Activated CD4-positive, alpha-beta T cell treated with anti-CD3 and anti-CD28 coated beads for 24 hours (primary cell): ENCODE measurements at places on chromosomes 2 and 18.

GRCh38 chr2:12502759-12503158 is 214.0 kb upstream of the TRIB2 start:
- no peak for DNase-seq

DNA sequence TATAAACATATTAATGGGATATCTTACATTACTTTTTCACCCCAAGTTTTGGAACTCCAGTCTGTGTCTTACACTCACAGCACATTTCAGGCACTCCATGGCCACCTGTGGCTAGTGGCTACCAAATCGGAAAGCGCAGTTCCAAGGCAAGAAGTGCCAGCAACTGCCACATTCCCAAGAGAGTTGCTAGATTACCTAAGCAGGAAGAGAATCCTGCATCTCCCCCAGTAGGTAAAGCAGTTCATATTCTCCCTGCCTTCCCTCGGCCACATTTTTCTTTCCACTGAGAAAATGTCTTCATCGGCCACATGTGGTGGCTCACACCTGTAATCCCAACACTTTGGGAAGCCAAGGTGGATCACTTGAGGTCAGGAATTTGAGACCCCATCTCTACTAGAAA is 62.8 kb downstream of the MEX3C start:
- DNase-seq: no peak

DNA sequence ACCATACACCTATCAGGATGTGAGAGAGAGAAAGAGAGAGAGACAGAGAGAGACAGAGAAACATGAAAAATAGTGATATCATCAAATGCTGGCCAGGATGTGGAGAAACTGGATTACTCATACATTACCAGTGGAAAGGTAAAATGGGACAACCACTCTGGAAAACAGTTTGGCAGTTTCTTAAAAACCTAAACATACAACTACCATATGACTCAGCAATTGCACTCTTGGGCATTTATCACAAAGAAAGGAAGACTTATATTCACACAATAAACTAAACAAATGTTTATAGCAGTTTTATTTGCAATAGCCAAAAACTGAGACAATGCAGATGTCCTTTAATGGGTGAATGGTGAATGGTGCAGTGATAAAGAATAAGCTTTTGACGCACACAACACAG is 29.1 kb downstream of the SLC4A3 start:
- DNase-seq: no peak

DNA sequence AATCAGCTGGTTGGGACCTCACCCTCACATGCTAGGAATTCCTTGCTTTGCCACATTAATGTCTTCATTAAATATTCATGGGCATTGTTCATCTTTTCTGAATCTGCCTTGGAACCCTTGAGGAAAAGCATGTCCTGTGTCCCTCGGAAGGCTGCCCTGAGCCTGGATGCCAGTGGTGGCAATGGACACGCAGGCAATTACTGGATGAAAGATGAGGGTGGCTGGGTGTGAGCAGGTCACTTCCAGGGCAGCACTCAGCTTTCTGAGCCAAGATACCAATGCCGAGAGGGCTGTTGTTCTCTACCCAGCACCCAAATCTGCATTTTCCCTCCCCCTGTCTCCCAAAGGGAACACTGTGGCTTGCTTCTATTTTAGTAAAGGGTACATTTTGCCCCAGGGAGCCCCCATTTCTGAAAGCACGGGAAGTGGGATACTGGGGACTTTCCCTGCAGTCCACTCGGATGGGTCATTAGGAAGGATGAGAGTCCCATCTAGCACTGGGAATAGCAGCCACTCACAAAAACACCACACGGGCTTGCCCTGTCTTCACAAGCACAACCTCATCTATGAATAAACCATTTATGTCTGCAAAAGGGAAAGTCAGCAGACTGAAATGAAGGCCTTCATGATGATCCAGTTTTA is 234.8 kb downstream of the SOX11 start:
- DNase-seq: no peak

- DNase-seq: no peak
Observed at GRCh38 chr2:43043553-43043870, 182.9 kb downstream of the ZFP36L2 start.

- no peak for DNase-seq
Observed at GRCh38 chr18:42038936-42039335, 83.9 kb downstream of the PIK3C3 start.

DNA sequence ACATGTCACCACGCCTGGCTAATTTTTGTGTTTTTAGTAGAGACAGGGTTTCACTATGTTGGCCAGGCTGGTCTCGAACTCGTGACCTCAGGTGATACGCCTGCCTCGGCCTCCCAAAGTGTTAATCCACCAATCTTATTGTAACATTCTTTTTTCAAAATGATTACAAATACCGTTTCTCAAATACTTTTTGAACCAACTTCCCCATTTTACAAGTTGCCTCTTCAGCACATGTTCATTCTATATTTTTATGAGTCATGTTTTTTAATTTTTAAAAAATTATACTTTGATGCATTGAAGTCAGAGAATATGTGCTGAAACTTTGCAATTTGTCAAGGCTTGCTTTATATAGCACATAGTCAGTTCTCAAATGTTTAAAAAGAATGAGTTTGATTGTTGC is 58.2 kb downstream of the QPCT start:
- no peak for DNase-seq

- no peak for DNase-seq
Observed at GRCh38 chr2:39127973-39128372, 7.1 kb upstream of the SOS1 start.

DNA sequence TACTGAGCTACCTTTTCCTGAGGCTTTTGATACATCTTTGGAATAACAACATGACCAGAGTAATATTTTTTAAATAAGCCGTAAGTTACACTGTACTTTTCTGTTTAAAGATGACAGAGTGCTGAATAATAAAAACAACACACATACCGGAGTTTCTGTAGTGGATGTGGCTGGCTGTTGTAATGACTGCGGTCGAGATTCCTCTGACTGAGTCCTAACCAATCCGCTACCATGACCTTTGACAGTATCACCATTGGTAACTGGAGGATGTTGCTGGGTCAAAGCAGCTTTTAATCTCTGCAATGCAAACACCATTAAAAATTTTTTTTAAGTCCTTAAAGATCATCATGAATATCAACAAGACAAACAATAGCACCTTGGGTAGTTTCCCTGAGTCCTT is 70.7 kb downstream of the ATF2 start:
- no peak for DNase-seq

GRCh38 chr18:63317982-63318888 is 1.3 kb downstream of the BCL2 start:
- peak; percentile 70 for DNase-seq

GRCh38 chr2:208595386-208596275 is 189.0 kb downstream of the PTH2R start:
- no peak for DNase-seq

- DNase-seq: no peak
Observed at GRCh38 chr2:47388888-47389287, 14.1 kb upstream of the MSH2 start.

DNA sequence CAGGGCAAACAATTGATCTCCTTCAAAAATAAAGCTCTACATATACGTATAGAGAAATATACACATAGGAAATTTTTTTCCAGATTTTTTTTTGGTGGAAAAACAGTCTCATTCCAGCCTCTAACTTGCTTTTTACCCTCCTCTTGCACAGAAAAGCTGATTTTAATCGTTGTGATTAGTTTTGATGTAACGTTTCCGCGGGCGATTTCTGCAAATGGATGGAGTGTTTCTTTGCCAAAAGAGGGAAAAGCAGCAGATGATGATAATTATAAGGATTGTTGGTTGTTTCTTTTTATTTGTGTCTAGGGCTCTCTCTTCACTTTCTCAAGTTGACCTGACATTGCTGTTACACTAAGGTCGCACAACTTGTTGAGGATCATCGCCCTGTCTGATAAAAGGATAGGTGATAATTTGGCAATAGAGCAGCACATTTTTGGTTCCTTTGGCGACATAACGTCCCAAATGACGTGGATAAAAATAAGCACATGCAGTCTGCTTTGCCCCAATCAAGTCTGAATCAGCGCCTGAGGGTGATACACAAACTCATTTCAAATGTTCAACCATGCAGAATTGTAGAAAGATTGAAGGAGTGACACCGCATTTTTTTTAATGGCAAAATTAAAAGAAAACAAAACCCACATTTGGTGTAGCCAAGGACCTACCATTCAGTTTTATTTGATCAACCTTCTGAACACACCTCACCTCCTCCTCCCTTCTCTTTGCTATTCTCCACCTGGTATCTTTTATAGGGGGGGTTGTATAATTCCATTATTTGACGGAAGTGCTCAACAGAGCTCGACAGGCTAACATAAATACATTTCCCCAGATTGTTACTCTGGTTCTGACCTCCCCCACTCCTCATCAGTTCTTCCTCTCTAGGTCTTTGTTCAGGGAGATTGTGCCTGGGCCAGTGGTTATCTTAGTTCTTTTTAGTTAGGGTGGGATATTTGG is 109.6 kb upstream of the KCTD1 start:
- no peak for DNase-seq

GRCh38 chr2:167943897-167944296 is 303.5 kb downstream of the STK39 start:
- DNase-seq: no peak

GRCh38 chr2:213251618-213252017 is 32.6 kb upstream of the SPAG16 start:
- no peak for DNase-seq
